Prostate gland (tissue), 2 donors: ENCODE measurements at places on chromosomes 4 and X. TPM values are rescaled to one million over a fixed set of nuclear protein-coding genes. Genes with fewer than 3 reads are reported as not detected.

Gene ERAS
- not detected for total RNA-seq

DNA sequence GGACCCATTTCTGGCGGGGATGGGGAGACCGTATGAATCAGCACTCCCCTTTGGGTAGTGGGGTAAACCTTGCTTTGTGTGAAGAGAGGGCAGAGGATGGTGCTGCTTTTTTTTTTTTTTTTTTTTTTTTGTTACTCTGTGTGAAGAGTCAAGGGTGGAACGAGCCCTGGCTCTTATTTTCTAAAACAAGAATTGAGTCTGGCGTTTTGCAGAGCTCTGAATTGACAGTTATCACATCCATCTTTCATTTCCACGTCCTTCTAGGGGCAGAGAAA lies 1.2 kb downstream of the SLAIN2 start:
- no peak for DNase-seq

Gene PLAC8
- 3.9 TPM for total RNA-seq

DNA sequence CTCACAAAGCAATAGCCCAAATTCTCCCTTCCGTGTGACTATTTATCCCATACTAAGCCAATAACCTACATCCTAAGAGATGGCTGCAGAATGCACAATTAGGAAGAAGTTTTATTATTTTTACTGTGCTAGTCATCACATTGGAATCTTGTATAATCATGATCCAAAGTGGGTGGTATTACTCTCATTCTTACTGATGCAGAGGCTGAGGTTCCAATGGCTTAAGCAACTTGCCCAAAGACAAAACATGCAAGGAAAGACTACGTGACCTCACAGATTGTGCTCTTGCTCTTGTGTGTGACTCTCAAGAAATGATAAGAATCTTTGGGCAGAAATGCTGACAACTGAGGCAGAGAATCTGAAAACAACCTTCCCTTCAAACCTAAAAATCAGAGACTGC lies 212.2 kb downstream of the LDB2 start:
- no peak for DNase-seq

GRCh38 chr4:48635310-48635709 lies 144.8 kb downstream of the FRYL start:
- DNase-seq, result no peak

Gene NDST3
- not detected for total RNA-seq

DNA sequence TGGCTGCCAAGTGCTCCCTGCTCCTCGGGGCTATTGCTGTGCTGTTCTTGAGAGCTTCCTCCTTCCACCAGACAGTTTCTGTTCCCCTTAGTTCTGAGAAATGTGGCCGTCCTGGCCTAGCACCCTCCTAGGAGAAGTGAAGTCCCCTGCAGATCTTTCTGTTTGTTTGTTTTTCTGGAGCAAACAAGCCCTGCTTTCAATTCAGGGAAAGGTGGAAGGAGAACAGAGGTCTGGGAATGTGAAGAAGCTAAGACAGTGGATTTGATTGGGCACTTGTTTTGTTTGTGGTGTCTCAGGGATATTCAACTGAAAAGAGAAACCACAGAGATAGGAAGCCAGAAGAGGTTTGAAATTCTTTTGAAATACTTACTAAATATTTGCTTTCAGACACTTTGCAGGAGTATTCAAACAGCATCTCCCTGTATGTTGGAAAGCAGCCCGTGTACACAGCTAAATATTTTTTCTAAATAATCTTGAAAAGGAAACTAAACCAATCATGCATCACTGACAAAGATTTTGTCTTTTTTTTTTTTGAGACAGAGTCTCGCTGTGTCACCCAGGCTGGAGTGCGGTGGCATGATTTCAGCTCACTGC lies 36.5 kb upstream of the PPM1K start:
- no peak for DNase-seq

Gene PAK3
- total RNA-seq, result 12.5 TPM

DNA sequence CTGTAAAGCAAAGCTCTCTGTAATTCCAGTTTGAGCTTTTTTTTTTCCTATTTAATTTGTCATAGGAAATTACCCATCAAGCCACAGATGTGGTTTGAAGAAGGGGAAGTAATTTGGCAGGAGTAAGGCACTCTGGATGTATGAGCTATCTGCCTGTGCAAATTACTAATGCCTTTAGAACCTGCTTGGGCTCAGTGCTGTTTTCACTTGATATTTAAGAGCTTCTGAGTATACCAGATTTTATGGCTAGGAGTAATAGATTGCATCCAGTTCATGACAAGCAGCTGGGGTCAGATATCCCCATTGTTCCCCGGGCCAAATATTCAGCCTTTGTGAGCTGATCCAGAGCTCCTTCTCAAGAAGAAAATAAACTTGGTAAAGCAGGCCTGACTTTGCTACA lies 89.1 kb downstream of the DCAF8L2 start:
- DNase-seq, result no peak
